Fibroblast of the conjunctiva (primary cell): ENCODE measurements at places on chromosomes 7 and 10.

GRCh38 chr7:121032645-121033460 is 44.3 kb downstream of the CPED1 start:
- no peak for DNase-seq

DNA sequence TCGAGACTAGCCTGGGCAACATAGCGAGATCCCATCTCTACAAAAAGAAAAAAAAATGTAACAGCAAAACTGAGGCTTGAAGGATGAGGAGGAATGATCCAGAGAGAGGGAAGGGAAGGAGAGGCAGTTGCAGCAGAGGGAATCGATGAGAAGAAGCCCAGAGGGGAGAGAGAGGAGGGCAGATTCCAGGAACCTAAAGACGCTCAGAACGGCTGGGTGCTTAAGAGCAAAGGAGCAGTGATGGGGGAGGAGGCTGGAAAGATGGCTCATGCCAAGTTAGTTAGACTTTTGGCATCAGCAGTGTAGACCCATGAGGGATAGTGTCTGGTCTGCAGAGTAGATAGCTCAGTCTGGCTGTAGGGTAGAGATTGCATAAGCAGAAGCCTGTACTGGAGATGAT is 10.3 kb upstream of the MUC17 start:
- no peak for DNase-seq

- no peak for DNase-seq
Measured at GRCh38 chr7:51289623-51290303, 26.8 kb downstream of the COBL start.

DNA sequence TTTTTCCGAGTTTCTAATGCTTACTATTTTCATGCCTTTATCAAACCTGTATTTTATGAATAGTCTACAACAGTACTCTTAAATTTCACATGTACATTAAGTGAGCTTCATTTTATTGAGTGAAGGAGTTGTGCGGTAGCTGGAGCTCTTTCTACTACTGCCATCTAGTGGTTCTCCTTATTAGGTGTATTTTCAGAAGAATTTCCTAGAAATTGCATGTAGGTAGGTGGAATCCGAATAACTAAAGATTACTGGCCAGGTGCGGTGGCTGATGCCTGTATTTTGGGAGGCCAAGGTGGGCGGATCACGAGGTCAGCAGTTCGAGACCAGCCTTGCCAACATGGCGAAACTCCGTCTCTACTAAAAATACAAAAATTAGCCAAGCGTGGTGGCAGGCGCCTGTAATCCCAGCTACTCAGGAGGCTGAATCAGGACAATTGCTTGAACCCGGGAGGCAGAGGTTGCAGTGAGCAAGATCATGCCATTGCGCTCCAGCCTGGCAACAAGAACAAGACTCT is 38.3 kb downstream of the LRRC72 start:
- peak; percentile 26 for DNase-seq

DNA sequence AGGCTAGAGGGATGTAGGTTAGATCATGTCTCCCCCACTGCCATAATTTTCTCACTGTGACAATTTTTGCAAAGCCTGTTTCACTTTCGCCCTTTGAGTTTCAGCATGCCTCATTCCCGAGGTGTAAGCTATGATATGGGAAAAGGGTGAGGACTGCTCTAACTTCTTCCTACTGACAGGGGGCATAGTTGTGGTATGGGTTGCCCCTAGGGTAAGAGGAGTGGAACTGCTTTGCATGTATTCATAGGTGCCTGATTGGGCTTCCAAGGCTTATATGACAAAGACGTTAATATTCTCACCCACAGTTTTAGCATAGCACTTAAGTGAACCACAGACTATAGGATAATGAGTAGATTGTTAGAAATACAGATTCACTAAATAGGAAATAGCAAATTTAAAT is 148.7 kb downstream of the BBS9 start:
- no peak for DNase-seq

GRCh38 chr7:116953906-116954838 is 871 bp downstream of the ST7 start:
- DNase-seq: peak; percentile 80

- DNase-seq: no peak
Measured at GRCh38 chr7:140475747-140476333, 3.5 kb downstream of the MKRN1 start.

DNA sequence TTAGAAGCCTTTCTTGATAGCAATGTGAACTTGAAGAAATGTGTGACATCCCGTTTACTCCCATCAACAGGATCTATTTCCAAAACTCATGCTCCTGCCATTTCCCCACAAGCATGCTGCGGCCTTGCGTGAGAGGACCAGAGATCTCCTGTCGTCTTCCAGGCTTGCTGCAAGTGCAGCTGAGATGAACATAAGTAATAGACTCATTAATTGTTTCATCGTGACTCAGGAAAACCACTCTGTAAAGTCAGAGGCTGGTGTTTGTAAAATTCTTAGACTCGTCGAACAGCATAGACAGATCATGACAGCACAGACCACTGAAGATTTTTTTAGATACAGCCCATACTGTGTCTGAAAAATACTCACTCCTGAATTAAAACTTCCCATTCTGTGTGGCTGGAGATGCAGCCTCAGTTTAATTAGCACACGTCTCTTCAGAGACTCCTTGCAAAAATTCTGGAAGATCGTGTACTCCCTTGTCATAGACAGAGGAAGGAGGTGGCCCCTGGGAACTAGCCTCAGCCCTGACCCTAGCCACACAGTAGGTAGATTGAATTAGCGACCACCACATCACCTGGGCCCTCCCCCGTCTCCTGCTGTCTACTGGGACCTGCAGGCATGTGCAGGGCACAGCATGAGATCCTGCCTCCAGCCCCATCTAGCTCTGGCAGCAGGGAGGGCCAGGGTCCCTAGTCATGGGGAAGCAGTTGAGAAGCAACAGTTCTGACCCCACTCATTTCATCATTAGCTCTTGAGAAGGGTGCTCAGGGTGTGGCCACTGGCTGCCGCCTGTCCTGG is 226.0 kb downstream of the CELF2 start:
- DNase-seq: no peak
